ENCODE measurements at places on chromosomes 16 and 17.

- no peak for DNase-seq
Observed at GRCh38 chr17:73420897-73421296, 109.1 kb upstream of the CDC42EP4 start.

- no peak for DNase-seq
Observed at GRCh38 chr16:85936816-85937215, 37.9 kb downstream of the IRF8 start.

DNA sequence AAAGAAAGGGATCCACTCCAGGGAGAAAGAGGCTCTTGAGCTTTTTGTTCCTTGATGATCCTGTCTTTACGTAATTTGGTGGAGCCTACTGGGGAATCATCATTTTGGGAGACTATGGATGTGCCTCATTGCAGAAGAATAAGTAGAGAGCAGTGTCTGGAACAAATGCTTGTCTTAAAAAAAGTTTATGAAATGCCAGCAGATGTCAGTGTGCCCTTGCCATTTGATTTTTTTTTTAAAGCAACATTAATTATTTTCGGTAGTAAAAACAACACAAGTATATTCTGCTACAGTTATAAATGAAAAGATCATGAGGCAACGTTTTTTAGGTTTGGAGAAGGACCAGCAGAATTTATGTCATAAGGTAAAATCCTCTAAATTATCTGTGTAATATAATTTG lies 934.8 kb upstream of the EEF2KMT start:
- no peak for DNase-seq

- no peak for DNase-seq
Observed at GRCh38 chr17:13678841-13679240, 77.1 kb upstream of the HS3ST3A1 start.

GRCh38 chr17:17872547-17873345 lies 36.0 kb upstream of the SREBF1 start:
- DNase-seq: no peak

- no peak for DNase-seq
Observed at GRCh38 chr16:4364196-4365013, 7.2 kb upstream of the VASN start.

DNA sequence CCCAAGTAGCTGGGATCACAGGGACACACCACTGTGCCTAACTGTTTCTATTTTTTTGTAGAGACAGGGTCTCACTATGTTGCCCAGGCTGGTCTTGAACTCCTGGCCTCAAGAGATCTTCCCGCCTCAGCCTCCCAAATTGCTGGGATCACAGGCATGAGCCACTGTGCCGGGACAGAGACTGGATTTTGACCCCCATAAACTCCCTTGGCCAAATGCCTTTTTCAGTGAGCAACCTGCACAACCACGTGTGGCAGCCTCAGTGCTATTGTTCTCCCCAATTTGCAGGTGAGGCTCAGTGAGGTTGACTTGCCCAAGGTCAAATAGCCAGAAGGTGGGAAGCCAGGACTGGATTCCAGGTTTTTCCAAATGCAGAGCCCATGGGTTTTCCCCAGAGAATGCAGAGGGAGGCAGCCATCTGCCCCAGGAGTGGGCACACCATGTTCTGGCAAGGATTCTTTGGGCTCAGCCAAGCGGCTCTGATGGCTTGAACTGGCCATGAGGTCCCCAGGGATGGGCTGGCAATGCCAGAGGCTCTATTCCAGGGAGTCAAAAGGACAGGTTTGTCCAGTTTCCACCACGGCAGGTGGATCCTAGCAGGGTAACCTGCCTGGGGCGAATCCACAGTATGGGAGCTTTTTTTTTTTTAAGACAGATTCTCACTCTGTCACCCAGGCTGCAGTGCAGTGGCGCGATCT lies 1.8 kb downstream of the IL27 start:
- no peak for DNase-seq

DNA sequence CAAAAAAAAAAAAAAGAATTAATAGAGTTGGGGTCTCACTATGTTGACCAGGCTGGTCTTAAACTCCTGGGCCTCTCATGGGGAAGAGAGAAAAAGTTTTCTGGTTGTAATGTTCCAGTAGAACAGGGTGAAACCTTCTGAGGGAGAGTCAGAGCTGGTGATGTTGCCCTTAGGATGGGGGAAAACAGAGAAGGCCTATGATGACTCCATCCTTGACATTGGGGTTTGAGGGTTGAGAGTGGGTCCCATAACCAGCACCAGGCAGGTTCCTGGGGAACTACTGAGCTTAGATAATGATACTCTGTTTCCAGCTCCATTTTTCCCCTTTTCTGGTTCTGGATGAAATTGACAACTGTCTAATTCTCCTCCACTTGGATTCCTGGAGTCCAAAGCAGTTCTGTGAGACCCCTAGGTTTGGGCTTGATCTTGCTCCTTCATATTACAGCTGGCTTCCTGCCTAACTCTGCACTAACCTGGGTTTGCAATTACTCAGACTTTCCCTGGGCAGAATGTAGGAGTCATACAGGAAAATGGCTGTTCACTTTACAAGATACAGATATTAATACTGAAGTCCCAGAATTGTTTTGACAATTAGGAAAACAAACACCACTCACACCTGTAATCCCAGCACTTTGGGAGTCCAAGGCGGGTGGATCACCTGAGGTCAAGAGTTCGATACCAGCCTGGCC lies 62.8 kb upstream of the B4GALNT2 start:
- DNase-seq: no peak

- DNase-seq: no peak
Observed at GRCh38 chr17:12406623-12407215, 259.0 kb upstream of the MYOCD start.

GRCh38 chr17:8038954-8039610 lies at the start of gene ALOX15B:
ALOX15B (plus strand) TSS chr17:8039059; CDS start chr17:8039156, 97 bp downstream.
- DNase-seq: no peak

- no peak for DNase-seq
Observed at GRCh38 chr16:425740-426114, 278 bp downstream of the RAB11FIP3 start.

DNA sequence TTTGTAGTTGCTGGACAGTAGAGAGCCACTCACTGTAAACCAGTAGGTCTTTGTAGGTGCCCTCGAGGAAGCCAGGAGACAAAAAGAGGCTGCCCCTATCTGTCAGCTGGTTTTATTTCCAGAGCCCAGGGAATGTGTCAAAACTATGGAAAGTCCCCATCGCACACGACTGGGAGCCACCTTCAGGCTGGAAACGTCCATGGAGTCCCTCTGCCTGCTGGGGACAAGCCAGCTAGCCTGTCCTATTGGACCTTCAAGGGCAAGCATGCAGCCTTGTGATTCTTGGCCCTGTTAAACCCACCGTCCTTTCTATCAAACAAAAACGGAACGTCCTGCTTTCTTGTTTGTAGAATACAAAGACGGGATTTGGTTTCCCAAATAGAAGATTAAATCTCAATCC lies 289.8 kb downstream of the SLC39A11 start:
- DNase-seq: no peak

DNA sequence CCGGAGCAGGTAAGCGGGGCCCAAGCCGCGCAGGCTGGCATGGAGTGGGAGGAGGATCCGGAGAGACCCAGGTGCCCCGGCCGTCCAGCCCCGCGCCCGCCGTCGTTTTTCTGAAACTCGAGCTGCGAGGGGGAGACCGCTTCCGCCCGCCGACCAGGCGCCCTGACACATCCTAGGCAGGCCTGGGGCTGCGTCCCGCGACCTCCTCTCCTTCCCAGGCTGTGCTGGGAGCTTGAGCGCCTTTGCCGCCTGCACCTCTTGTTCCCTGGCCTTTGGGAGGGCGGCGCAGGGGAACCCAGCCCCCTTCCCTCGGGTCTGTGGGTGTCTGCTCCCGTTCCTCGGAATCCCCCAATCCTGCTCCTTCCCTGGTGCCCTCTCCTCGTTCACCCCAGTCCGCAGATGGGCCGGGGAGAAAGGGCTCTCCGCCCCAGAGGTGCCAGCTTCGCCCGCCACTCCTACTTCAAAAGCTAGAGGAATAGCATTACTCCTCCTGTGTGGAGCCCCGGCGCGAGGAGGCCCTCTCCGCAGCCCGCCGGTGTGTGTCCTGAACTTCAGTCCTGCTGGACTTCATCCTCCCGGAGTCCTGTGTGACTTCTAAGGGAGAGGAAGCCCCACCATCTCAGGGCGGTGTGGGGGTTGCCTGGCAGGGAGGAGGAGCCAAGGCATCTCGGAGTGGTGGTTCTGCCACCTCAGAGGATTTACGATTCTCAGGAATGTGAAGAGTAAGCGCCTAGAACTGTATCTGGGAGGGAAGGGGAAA lies 1.0 kb downstream of the NHERF1 start:
- DNase-seq: peak; percentile 50

DNA sequence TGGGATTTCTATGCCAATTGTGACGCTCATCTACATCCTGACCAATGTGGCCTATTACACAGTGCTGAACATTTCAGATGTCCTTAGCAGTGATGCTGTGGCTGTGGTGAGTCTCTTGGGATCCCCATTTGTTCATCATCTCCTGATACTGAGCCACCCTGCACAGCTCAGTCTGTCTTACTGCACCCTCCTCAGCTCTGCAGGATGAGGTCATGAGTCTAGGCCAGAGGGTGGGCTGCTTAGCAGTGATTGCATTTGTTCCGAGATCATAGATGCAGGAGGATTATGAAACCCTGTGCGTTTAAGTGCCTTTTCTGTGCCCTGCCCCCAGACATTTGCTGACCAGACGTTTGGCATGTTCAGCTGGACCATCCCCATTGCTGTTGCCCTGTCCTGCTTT lies 19.5 kb downstream of the SLC7A6OS start:
- no peak for DNase-seq

DNA sequence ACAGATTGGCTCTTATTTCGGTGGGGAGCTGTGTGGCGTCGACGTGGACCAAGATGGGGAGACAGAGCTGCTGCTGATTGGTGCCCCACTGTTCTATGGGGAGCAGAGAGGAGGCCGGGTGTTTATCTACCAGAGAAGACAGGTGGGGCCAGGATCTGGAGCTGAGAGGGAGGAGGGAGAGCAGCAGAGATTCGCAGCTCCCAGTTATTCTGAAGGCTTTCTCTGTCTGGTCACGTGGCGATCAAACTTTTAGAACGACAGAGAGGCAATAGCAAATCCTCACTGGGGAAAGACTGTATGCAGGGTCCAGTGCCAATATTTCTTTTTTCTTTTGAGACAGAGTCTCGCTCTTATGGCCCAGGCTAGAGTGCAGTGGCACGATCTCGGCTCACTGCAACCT lies 22.2 kb downstream of the ITGAL start:
- no peak for DNase-seq

GRCh38 chr17:8729421-8729820 lies 15.2 kb downstream of the CCDC42 start:
- DNase-seq: no peak

- no peak for DNase-seq
Observed at GRCh38 chr16:71789136-71789535, 19.5 kb downstream of the AP1G1 start.

DNA sequence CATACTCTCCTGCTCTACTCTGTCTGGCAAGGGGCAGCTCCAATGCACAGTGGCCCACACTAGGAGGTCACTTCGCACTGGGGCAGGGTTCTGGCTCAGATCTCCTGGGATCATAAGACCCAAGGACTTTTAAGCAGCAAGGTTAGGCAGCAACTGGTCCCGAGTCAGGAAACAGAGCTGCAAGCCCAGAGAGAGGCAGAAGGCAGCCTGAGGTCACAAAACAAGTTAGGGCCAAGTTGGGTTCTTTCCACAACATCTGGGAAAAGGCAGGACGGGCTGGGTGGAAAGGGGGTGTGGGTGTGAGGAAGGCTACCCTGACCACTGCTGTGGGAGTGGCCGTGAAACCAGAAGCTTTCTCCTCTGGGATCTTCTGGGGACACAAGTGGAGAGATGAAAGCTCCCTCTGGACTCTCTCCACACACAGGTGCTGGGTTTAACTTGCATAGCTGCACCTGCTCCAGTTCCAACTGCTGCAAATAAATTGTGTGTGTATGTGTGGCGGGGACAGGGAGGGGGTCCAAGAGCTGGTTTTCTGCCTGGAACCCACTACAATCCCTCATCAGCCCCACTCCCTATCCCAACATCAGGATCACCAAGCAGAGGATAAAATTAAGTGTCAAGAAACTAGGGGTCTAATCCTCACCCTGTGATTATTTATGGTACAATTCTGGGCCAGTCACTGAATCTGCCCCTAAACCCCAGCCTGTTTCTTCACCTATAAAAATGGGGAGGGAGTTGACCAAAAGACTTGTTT lies 8.0 kb upstream of the TSPOAP1 start:
- peak; percentile 64 for DNase-seq

GRCh38 chr16:74219706-74220105 lies 76.9 kb upstream of the PSMD7 start:
- DNase-seq: no peak

GRCh38 chr16:84053237-84053636 lies 10.6 kb upstream of the SLC38A8 start:
- DNase-seq: no peak

DNA sequence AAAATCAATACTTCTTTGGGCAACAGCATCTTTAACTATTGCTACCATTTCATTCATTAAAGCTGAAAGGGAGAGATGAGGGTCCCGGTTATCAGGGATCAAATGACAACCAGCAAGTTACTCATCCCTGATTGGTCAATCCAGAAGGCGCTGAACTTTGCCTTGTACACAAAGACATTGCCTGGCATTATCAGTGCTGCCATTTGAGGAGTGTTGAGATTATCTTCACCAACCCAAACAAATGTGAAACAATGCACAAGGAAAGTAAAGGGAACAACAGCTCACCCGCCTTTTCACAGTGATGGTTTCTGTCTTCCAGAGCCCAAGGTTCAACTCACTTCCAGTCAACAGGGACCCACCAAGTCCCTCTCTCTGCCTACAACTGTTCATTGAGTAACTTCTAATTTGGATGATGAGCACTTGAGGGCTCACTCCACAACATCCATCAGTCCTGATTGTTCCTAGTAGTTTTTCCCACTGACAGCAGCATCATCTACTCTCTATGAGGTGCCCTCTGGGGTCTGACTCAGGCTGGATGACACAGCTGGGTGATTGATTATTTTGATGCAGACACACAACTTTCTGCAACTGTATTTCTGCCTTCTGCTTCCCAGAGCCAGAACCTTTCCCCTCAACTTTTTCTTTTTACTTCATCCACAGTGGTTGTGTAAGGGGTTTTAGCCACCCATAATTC lies 32.0 kb downstream of the LYRM9 start:
- no peak for DNase-seq

DNA sequence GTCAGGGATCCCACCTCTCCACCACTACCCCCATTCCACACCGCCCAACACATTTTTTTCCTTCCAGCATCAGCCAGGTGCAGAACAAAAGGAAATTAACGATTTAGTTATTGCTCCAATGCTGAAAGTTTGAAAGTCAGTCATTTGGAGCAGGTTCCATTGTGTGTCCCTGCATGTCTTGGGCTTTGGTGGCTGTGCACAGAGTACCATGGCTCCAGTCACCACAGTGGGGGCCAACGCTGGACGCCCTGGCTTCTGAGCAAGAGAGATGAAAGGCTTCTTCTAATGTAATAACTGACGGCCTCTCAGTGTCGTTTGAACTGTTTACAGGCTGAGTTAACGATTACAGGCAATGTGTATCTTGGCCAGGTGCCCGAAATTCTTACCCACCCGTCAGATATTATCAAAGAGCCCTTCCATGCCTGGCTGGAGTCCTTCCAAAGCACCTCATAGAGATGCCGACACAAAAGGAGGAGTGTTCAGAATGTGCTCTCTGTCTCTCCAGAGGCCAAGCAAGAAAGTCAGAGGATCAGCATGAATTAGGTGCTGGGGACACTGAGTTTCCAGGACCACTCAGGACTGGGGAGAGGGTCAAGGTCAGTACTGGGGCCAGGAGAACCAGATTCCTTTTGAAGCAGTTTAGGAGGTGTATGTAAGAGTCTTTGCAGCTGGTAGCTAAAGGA lies 25.9 kb downstream of the RNF43 start:
- DNase-seq: no peak

Data from activated CD4-positive, alpha-beta T cell treated with anti-CD3 and anti-CD28 coated beads, Interleukin-2, amount 50 U/mL, for 16 hours (primary cell).